ENCODE measurements at places on chromosomes 3 and 15. TPM values are rescaled to one million over a fixed set of nuclear protein-coding genes. Genes with fewer than 3 reads are reported as not detected.

GRCh38 chr3:197209366-197210260, 88.8 kb downstream of the DLG1 start:
- no peak for DNase-seq

- peak; percentile 98 for DNase-seq
These were observed 725.9 kb upstream of the NR2F2 start for GRCh38 chr15:95604634-95605036.

DNA sequence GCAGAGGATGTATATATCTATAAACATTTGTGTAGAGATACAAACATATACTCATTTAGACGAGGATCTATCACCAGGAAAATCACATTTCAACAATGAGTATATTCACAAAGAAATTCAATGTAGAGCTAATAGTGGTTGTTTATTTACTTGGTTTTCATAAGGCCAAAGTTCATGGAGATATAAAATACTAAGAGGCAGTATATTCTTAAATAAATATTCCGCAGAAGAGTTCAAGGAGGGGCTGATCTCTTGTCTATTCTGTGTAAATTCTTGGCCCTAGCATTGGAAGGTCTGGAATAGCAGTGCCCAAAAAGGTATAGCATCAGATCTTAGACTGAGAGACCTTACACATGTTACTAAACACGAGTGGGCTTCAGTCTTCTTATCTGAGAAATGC, 122.1 kb downstream of the EDEM1 start:
- DNase-seq: no peak

- no peak for DNase-seq
These were observed 9.8 kb downstream of the AGBL1 start for GRCh38 chr15:86089422-86089821.

Gene LYZL4
- not detected for total RNA-seq

Gene POPDC2
- total RNA-seq: 1.6 TPM

GRCh38 chr15:61762676-61763075, 297.6 kb downstream of the VPS13C start:
- DNase-seq: no peak

Gene CAPN3
- 2.5 TPM for total RNA-seq

GRCh38 chr3:30654269-30654668, 47.9 kb downstream of the TGFBR2 start:
- no peak for DNase-seq

DNA sequence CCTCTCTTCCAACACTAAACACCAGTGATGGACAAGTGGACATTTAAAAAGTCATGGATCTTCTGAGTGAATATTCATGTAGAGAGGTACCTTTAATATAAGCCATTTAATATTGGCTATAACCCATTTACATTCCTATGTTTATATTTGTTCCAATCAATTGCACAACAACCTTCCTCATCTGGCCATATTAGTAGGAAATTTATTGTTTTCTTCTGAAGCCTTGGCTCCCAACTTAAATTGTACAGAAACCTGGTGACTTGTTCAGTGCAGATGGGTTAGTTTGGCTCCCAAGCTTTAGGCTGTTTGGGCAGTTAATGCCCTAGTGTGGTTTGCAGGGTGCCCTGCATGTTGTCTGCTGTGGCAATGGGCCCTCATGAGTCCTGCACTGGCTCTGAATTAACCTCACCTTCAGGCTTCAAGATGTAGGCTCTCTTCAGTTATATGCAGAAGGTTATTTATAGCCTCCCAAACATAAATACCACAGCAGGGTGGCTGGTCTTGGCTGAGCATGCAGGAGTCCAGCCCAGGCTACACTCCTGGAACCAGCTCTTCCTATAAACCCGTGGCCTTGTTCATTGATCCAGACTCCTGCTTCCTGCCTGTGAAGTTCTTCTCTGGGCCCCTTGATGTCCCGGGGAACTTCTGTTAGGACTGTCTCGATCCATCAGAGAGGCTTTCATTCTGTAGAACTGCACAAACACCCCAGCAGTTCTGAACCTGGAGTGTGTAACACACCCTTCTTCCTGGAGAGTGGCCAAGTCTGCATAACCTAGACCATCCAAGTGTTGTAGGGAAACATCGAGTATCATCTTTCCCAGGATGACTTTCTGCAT, 57.0 kb downstream of the DUT start:
- peak; percentile 75 for DNase-seq

Gene GOLGA8S
- under 0.01 TPM for total RNA-seq

DNA sequence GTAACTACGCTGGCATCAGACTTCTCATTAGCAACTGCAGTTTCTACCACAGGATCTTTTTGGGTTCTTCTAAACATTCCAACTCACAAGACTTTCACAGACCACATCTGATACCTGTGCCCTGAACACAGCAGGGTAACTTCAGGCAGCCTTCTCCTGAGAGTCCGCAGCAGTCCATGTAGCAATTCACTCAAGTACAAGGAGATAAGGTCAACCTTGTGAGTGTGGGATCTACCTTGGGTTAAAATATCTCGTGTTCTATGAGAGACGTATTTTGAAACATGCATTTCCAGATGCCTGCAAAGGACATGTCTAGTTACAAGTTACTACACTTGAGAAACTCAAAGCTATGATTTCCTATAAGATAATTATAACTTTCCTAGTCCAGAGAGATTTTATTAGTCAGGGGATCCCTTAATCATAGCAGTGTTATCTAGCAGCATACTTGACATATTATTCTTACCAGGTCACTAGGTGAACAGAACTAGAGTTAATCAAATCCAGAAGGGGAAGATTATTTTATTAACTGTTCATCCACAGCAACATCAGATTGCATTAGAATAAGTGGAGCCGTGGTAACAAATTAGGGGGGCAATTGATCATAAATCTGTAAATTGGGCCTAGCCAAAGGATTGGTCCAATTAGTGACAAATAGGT, 66.4 kb downstream of the ASTE1 start:
- peak; percentile 70 for DNase-seq

DNA sequence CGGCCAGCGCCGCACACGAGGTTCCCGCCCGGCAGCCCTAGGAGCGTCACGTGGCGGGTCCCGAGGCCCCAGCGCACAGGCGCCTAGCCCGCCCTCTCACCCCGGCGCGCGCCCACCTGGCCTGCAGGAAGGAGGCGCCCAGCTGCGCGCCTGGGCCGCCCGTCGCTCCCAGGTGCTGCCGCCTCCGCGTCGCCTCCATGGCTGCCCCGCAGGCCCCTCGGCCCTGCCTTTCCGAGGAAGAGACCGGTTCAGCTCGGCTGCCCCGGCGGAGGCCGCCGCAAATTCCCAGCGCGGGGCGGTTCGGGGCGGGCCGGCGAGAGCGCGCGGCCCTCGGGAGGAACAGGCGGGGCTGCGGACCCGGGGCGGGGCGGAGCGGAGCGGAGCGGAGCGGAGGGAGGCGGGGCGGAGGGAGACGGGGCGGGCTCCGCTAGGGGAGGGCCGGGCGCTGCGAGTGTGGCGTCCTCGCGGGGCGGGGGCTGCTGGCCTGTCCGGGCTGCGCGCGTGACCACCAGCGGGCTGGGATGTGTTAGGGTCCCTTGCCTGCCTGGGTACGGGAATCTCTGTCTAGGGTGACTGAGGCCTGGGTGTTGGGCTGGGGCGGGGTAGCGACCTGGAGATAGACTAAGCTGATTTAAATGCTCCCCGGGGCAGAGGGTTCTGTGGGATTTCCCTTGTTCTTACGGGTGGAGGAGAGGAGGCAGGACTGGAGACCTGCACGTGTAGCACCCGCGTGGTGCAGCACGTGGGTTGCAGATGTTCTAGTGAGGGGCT, at the start of gene CLN6:
Gene CLN6 (minus strand): TSS at position 343 of the 771 bp plus-strand sequence. CDS start 144 bp downstream, at position 199.
- peak; percentile 74 for DNase-seq

DNA sequence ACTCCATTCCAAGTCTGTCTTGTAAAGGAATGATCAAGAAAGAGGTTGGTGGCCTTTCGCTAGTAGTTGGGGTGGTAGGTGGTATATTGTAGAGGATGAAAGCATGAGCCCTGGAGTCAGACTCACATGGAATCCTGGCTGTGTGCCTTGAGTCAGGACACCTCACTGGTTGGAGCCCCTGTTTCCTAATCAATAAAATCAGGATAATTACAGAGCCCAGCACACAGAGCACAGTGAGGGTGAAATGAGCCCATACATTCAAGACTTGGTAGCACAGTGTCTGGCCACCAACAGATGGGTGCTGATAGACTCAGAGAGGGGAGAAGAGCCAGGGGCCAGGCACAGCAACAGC, 95.1 kb upstream of the MYZAP start:
- DNase-seq: no peak

DNA sequence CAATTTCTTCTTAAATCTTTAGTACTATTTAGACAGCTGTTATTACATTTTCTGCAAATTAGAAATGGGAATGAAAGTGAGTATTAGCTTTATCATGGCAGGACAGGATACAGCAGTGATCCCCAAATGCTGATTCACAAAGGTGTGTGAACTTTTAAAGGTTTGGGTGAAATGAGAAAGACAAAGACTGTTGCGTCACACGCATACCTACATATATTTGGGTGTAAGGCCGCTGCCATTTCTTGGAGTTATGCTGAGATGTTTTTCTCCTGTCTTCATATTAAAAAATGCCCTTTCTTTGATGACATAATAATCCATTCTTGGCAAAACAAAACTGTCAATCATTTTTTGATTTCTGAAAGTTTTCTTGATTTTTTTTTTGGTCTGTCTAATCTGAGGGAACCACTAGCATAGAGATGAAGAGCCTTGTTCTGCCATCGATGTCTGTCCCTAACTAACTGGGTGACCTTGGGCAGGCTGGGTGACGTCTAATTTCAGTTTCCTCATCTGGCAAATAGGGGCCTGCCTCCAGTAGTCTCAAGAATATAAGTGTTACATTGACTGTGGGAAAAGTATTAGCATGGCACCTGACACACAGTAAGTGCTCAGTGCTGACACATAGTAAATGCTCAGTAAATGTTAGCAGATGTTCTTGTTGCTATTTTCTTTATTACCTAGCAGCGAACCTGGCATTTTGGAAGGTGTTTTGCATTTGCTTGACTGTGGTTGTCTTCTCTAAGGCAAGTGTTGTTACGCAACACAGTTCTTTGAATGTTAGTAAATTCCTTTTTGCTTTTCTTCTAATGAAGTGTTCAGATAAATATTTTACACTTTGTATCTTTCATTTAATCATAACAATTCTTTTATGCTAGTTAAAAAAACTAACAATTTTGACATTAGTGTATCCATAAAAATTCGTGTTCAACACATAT, 5.0 kb downstream of the MITF start:
- DNase-seq: no peak

DNA sequence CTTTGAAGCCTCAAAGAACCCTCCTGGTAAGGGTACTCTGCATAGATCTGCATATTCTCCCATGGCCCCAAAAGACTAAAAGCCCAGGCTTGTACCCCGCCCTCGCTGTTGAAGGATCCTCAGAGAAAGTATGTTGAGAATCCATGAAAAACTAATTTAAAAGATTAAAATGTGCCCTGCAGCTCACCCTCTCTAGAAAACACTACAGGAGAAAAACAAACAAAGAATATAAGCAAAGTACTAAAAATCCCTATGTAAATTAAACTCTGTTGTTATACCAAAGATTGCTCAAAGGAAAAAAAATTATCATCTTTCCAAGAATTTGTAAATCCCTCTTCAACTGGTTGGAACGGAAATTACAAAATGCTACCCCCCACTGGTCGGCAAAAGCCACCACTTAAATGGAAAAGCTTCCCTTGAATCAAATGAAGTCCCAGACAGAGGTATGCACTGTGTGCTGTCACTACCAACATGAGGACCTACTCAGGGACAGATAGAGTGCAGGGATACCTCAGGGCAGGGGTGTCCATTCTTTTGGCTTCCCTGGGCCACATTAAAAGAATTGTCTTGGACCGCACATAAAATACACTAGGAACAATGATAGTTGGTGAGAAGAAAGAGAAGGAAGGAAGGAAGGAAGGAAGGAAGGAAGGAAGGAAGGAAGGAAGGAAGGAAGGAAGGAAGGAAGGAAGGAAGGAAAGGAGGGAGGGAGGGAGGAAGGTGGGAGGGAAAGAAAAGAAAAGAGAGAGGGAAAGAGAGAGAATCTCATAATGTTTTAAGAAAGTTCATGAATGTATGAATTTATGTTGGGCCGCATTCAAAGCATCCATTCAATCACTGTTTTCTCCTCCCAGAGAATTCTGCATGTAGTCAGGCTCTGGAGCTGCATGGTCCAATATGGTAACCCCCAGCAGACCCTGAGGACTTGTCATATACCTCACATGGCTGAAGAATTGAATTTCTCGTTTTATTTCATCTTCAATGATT, 88.1 kb downstream of the MAGI1 start:
- no peak for DNase-seq

GRCh38 chr3:46130631-46131310, 77.3 kb downstream of the CCR1 start:
- DNase-seq: no peak

- DNase-seq: no peak
These were observed 3.1 kb downstream of the GP5 start for GRCh38 chr3:194395778-194396538.

Gene CP
- total RNA-seq: not detected

DNA sequence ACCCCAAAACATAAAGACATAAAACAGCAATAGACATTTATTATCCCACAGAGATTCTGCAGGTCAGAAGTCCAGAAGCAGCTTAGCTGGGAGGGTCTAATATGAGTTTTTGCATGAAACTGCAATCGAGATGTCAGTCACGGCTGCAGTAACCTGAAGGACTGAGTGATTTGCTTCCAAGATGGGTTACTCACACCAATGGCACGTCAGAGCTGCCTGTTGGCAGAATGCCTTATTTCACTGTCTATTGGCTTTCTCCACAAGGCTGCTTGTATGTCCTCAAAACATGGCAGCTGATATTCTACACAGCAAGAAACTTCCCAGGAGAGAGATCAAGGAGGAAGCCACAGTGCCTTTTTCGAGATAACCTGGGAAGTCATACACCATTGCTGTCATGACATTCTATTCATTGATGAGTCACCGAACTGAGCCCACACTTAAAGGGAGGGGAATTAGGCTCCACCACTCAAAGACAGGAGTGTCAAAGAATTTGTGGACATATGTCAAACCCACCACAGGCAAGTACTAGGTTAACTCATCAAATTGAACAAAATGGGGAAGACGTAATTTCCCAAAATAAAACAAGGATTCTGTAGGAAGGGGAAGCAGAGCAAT, 122.2 kb downstream of the SYNPR start:
- DNase-seq: peak; percentile 28

GRCh38 chr15:100703671-100704070, 101.3 kb downstream of the ASB7 start:
- no peak for DNase-seq

DNA sequence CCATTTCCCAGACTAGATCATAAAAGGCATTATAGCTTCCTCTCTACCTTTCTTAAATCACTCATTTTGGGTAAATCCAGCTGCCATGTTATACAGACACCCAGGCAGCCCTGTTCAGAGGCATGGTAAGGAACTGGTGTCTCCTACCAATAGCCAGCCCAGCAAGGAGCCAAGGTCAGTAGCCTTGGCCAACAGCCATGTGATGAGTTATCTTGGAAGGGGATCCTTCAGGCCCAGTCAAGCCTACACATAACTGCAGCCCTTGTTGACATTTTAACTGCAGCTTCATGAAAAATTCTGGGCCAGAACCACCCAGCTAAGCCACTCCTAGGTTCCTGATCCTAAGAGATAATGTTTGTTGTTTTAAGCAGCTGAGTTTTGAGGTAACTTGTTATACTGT, 29.0 kb upstream of the ZMAT3 start:
- no peak for DNase-seq

DNA sequence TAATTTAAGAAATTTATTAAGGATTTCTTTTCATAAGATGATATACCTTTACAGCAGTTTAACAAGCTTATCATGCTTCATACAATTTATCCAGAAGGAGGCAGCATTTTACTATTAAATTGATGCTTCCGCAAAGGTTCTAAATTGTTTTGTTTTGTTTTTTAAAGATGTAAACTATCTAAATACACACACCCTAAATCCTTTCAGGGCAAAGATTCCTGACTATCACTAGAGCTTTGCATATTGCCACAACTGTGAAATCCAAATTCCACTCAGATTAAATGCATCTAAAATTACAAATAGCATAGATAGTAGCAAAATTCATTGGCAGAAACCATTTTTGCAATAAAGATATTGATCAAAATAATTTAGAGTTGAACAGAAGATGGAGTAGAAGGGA, 44.5 kb upstream of the CCNL1 start:
- peak; percentile 85 for DNase-seq
